ENCODE measurements at places on chromosomes 16 and 17.

GRCh38 chr16:13630374-13630773 lies 289.6 kb upstream of the ERCC4 start:
- DNase-seq = no peak

DNA sequence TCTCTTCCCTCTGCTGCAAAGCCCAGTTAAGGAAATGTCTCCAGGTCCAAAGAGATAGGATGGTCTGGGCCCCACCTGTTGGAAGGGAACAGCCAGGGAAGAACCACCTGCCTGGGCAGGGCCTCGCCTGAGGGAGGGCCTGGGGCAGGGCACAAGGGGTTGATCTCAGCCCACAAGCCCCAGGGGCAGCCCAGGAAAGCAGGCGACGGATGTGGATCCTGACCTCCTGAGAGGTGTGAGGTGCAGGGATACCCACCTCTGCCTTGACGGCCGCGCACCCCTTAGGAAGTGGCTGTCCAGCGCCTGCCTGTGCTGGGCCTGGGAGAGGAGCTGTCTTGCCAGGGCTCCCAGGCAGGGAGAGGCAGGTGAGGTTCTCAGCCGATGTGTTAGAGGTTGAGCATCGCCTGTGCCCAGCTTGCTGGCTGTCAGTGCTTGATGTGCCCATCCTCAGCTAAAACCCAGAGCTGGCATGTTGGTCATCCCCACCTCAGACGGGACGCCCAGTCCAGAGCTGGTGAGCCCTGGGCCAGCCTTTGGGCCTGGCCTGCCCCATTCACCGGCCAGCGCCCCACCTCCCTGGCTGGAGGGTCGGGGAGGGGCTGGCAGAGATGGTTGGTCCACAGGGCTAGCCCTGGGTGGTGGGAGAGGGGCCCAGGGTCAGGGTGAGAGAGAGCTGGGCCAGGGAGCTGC lies 434 bp downstream of the CEMP1 start:
- no peak for DNase-seq

DNA sequence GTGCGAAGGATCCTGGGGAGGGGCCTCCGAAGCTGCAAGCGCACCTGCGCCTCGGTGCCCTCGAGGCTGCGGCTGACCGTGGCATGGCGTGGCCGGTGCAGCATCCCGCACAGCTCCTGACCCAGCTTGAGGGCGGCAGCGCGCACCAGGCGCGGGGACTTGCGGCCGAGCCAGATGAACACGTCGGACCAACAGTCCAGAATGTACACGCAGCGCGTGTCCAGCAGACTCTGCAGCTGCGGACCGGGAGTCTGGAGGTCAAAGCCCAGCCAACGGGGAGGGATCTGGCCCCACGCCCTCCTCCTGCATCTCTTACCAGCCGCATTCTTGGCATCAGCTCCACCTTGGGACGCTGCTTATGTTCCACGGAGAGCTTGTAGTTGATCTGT lies 10.9 kb downstream of the FLII start:
- DNase-seq = no peak

DNA sequence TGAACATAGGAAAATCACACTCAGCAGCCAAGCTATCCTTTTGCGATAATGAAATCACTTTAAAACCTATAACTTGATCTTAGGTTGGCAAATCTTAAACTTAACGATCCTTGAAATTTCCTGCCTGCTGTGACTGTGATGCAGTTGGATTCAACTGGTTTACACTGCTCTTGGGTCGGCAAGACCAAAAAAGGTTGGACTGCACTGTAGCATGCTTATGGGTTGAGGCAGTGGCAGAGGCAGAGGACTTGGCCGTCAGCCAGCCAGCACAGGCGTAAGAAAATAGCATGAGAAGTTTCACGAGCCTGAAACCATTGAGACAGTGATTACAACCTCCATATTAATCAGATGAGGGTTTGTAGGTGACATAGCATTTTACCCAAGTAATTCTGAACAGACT lies 21.4 kb downstream of the WSB1 start:
- DNase-seq = peak; percentile 75

- DNase-seq = no peak
Measured at GRCh38 chr17:3800362-3801271, at the start of gene ITGAE. Gene ITGAE, minus strand, starts transcription at chr17:3801188. Its CDS starts 44 bp downstream, at chr17:3801144.

DNA sequence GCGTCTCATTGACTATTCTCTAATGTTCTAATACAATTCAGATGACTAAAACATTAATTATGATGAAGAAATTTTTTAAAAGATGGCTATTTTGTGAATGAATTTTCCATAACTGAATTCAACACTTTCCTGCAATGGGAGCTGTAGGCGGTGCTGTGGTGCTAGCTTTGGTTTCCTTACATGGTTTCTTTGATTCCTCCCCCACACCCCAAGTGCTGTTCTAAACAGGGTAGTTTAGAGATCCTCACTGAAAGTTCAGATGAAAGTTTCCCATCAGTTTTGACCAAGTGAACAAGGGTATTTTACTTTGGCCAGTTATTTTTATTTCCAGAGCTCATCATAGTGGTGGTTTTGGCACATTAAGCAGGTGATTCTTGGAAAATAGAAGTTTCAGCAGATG lies 26.0 kb upstream of the MRC2 start:
- peak; percentile 44 for DNase-seq

- DNase-seq = no peak
Measured at GRCh38 chr16:58906981-58907715, 173.0 kb upstream of the GOT2 start.

DNA sequence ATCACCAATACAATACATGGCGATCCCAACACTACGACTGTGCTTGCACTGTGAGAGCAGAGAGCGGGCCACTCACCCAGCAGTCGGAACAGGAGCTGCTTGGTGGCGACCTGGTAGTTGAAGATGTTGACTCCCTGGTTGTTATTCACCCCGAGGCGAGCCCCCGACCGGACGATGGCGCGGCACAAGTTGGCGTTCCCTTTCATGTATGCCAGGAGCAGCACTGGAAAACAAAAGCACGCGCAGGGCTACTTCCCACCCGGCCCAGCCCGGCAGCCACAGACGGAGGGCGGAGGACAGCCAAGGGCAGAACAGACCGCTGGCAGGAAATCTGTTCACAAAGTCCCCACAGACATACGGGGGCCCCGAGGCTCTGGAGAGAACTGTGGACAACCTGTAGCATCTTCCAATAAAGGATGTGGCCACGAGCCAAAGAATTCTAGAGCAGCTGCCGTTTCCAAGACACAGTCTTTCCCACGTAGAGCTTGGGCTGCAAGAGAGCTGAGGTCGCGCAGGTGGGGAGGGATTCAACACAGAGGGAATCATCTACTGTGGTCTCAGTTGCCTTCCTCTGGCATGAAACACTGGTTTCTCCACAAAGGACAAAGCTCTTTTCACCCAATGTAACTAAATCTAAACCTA lies 27.8 kb downstream of the CYB5D2 start:
- DNase-seq = no peak

GRCh38 chr16:72989579-72990551 lies 58.1 kb downstream of the ZFHX3 start:
- peak; percentile 80 for DNase-seq

DNA sequence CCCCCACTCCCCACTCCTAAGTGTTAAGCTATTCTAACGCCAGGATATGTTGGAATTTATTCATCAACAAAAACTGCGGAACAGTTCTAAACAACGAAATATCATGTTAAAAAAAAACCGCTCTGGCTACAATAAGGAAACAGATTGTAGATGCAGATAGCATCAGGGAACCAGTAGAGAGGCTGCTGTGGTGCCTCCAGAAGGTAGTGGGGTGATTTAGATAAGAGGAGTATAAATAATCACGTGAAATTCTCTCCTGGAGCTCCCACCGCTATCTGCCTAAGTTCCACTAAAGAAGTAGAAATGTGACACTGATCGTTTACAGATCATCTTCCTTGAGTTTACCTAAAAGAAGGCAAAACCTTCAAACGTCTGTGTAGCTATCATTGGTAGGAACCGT lies 8.0 kb downstream of the AHSP start:
- no peak for DNase-seq

DNA sequence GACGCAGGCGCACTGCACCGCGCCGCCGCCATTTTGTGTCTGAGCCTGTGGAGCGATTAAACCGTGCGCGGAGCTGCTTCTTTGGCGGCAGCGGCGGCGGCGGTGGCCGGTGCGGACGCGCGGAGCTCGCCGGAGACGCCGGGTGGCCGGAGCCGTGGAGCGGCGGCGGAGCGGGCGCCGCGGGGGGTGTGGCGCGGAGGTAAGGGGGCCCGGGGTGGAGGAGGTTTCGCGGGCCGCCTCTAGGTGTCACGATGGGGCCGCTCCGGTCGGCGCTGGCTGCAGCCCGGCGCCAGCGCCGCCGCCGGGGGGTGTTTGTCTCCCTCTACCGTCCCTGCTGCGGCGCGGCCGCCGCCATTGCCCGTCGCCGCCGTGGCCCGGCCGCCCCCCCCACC lies at the start of gene CTCF:
CTCF (plus strand) TSS at position 1 of the 392 bp plus-strand sequence. CDS start 48,307 bp downstream, outside the sequence.
- DNase-seq = peak; percentile 83

DNA sequence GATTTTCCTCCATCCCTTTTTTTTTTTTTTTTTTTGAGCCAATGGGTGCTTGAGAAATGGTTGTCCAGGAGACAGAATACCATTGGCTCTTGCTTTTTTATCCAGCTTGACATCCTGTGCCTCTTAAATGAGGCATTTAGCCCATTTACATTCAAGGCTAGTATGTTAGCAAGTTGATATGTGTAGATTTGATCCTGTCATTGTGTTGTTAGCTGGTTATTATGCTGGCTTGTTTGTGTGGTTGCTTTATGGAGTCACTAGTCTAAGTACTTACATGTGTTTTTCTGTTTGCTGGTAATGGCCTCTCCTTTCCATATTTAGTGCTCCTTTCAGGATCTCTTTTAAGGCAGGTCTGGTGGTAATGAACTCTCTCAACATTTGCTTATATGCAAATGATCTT lies 14.1 kb upstream of the SLFN11 start:
- no peak for DNase-seq

DNA sequence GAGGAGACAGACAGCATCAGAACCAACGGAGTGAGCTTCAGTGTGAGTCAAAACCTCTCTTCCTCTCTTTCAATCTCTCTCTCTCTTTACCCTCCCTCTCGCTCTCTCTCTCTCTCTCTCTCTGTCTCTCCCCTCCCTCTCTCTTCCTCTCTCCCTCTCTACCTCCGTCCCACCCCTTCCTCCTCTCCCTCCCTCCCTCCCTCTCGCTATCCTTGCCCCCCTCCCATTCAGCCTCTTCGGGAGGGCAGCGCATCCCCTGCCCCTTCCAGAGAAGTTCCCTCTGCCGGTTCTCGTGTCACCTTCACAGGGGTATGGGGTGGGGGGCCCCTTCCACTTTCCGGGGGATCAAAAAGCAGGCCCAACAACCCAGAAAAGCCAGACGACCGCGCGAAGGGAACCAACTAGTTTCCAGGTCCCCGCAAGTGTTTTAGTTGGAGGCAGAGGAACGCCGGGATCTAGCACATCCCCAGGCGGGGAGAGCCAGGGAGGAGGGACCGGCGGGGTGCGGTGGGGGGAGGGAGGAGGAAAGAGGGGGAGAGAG lies 28.9 kb upstream of the RBFOX1 start:
- DNase-seq = no peak

- DNase-seq = peak; percentile 89
Measured at GRCh38 chr17:15351925-15352324, 10.5 kb upstream of the TEKT3 start.

DNA sequence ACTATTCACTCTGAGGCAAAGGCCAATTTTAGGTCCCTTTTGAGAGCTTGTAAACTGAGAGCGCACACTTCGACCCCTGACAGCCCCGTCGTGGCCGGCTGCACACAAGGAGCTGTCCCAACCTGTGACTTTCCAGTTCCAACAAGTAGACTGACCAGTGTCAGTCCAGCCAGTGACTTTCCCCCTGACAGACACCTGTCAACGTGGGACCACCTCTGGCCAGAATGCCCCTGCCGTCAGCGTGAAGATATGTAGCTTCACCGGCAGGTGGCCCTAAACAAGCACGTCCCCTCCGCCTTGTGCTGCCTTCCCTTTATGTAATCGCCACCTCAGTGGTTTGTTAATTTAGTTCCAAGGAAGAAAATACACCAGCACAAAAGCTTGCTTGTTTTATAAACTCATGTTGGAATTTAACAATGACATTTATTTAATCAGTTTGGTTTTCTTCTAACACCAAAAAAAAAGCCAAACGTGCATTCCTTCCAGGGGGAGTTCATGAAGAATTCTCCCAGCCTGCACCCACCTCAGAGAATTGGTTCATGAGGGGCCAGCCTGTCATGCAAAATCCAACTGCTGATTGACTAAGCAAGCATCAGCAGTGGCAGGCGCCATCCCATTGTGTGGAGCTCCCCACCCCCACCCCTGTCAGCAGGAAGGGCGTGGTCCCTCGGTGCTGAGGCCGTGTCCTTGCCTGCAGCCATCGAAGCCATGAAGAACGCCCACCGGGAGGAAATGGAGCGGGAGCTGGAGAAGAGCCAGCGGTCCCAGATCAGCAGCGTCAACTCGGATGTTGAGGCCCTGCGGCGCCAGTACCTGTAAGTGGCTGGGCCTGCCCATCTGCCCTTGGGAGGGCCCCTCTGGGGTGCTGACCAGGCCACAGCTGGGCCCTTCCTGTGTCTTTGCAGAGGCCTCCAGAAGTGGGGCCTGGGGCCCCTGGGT lies 33.9 kb downstream of the PLD6 start:
- DNase-seq = no peak

- peak; percentile 52 for DNase-seq
Measured at GRCh38 chr16:30934827-30935557, 11.6 kb downstream of the FBXL19 start.

DNA sequence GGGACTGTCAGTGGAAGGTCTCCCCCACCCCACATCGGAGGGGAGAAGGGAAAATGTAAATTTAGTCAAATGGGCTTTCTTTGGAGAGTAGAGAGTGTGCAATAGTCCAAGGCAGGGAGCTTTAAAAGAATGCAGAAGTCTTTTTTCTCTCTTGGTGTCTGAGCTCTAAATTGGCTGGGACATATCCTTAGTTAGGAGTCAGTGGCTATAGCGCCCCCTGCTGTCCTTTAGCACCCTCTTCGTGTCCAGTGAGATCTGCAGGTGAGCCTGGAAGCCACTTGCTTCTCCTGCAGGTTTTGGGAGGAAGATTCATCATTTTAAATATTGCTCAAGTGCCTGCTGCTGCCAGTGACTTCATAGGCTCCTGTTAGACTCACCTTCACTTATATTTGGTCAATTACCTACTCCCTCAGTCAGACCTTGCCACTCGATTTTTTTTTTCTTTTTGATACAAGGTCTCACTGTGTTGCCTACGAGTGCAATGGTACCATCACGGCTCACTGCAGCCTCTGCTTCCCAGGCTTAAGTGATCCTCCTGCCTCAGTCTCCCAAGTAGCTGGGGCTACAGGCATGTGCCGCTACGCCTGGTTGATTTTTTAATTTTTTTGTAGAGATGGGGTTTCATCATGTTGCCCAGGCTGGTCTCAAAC lies 174.8 kb downstream of the PRKCB start:
- DNase-seq = peak; percentile 39
